Smooth muscle cell of bladder (primary cell): ENCODE measurements at places on chromosomes 7 and 10. TPM values are rescaled to one million over a fixed set of nuclear protein-coding genes. Genes with fewer than 3 reads are reported as not detected.

The NFE2L3 gene
- 3.1 and 4.7 TPM in 2 replicates for total RNA-seq

The FOXI2 gene
- not detected in 2 replicates for total RNA-seq

The LDB3 gene
- under 0.01 TPM in 2 replicates for total RNA-seq

The SMO gene
- 30.2 and 33.5 TPM in 2 replicates for total RNA-seq

The DKK1 gene
- total RNA-seq = 71.7 and 165 TPM in 2 replicates

The CCT6A gene
- total RNA-seq = 185 and 191 TPM in 2 replicates

The LIPM gene
- not detected in 2 replicates for total RNA-seq

The SLC26A5 gene
- not detected in 2 replicates for total RNA-seq

The HMX3 gene
- total RNA-seq = not detected in 2 replicates

The TCF7L2 gene
- total RNA-seq = 4.3 and 4.8 TPM in 2 replicates

The HTR5A gene
- total RNA-seq = not detected in 2 replicates

The C10orf143 gene
- 0.85 and 1.2 TPM in 2 replicates for total RNA-seq

The INTS1 gene
- 19.5 and 26.3 TPM in 2 replicates for total RNA-seq

The PDCD11 gene
- total RNA-seq = 25.6 and 28.8 TPM in 2 replicates

The CLRN3 gene
- total RNA-seq = not detected in 2 replicates

The FGFBP3 gene
- total RNA-seq = 0.28 TPM in 2 replicates

The MYPN gene
- total RNA-seq = 0.09 and 0.14 TPM in 2 replicates
